ENCODE measurements at places on chromosomes 5 and 9. TPM values are rescaled to one million over a fixed set of nuclear protein-coding genes. Genes with fewer than 3 reads are reported as not detected.

Gene CTXN3
- total RNA-seq: not detected

Gene ANKRD34B
- not detected for total RNA-seq

GRCh38 chr5:142664636-142665035, 21.3 kb downstream of the FGF1 start:
- no peak for DNase-seq

DNA sequence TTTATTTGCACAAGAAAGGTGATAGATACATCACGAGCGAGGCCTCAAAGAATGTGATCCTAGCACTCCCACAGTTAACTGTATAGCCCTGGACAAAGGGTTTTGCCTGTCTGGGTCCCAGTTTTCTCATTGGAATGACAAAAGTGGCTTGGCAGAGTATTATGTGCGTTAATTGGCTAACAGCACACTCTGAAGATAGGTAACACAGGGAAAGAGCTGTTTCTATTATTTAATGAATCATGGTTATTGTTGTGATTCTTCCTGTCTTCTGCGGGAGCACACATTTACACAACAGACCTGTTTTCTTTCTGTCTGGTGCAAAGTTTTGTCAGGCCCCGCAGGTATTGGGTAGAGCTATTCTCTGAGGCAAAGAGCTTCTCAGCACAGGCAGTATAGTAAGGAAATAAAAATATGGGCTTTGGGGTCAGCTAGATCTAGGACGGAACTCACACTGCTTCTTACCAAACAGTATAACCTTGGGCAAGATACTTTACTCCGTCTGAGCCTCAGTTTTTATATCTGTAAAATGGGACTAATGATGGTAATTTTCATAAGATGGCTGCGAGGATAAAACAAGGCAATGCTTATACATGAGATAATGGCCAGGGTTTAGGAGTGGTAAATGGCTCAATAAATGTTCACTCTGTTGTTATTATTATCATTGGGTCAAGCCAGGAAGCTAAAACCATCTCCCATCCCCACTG, 78.9 kb downstream of the PLAC8L1 start:
- no peak for DNase-seq

DNA sequence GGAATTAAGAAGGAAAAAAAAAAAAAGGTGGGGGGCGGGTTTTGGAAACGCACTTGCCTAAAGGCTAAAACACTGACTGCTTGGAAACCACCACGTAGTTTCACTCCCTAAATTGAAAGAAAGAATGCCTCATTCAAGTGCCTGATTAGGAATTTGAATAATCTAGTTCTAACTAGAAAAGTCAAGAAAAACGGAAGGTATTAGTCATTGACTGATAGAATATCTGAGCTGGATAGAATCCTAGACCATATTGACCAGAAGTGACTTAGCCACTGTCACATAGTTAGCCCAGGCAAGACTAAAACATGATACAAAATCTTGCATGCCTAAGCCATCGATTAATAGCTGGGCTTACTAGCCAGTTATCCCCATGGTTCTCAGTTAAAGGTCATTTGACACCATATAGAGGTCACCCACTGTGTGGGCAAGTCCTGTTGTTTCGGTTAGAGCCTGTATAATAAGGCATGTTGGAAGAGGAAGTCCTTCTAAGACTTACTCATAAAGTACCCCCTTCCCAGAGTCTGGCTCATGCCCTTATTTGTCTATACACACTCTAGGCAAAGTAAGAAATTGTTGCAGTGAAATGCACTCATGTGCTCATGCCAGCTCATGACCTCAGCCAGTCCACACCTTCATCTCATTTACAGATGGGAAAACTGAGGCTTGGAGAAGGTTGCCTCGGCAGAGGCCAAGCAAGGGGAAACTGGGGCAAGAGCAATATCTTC, 40.2 kb downstream of the SH3RF2 start:
- DNase-seq: peak; percentile 40

DNA sequence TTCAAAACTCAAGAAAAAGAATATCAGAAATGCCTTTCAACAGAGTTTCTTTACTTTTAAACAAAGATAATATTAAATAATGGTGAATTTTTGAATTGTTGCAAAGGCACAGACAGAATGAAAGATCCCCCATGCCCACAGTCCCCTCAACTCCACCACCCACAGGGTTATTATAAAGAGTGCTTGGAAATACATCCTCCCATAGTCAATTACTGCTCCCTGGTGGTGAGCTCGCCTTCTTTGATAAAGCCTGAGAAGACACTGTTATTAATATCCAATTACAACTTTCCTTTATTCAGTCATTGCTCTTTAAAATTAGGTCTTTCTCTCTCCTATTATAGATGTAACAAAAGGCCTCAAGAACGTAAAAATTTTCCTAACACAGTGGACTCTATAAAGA, 490.2 kb upstream of the RORB start:
- no peak for DNase-seq

Gene PDE8B
- total RNA-seq: under 0.01 TPM

DNA sequence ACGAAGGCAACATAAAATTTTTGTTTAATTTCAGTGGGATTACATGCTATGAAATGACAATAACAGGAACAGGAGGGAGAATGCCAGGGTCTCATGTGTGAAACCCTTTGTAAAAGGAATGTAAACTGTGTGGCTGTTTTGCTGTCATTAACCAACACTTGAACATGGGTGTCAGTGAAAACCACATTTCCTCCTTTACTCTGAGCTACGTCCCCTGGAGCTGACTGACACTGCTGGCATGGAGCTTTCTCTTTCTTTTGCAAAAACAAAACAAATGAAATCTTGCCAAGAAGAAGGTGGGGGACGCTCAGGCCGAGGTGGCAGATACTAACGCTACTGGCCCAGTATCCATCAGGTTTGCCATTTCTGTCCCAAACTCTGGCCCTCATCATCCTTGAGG, 121.4 kb downstream of the DMRT2 start:
- no peak for DNase-seq

DNA sequence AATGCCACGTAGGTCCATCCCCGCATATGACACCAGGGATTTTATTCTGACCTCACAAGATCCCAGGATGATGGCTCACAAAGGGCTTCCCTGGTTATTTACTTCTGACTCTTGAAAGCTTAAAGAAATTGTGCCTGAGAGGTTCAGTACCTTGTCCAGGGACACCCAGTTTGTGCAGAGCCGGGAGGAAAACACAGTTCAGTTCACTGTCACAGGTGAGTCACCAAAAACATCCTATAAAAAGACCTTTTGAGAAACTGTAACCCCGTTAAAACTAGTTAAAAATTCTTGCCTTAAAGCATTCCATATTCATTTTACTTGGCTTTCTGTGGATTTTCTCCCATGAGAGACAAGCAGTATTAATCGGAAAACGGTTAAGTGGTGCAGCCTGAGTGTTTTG, 56.6 kb downstream of the ZNF510 start:
- DNase-seq: no peak

GRCh38 chr9:137007108-137007815, 10.9 kb upstream of the CLIC3 start:
- peak; percentile 61 for DNase-seq

Gene IFNE
- total RNA-seq: 1.8 TPM

- DNase-seq: peak; percentile 77
These were observed 118.9 kb upstream of the ELL2 start for GRCh38 chr5:96080557-96080956.

Gene OR1J2
- total RNA-seq: not detected

DNA sequence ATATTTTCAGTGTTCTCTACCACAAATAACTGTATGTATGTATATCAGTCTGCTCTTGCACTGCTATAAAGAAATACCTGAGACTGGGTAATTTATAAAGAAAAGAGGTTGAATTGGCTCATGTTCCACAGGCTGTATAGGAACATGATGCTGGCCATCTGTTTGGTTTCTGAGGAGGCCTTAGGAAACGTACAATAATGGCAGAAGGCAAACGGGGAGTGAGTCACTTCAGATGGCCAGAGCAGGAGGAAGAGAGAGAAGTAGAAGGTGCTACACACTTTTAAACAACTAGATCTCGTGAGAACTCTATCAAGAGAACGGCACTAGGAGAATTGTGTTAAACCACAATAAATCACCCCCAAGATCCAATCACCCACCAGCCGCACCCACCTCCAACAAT, 121.7 kb downstream of the ADAMTS6 start:
- peak; percentile 34 for DNase-seq

GRCh38 chr5:34570721-34571676, 85.1 kb upstream of the RAI14 start:
- DNase-seq: peak; percentile 87

Gene CFAP77
- total RNA-seq: not detected

GRCh38 chr5:167684251-167684650, 607.2 kb upstream of the WWC1 start:
- DNase-seq: peak; percentile 15

Gene NDUFA8
- 45.2 TPM for total RNA-seq

- DNase-seq: no peak
These were observed 14.0 kb upstream of the PHYHD1 start for GRCh38 chr9:128906741-128907140.

DNA sequence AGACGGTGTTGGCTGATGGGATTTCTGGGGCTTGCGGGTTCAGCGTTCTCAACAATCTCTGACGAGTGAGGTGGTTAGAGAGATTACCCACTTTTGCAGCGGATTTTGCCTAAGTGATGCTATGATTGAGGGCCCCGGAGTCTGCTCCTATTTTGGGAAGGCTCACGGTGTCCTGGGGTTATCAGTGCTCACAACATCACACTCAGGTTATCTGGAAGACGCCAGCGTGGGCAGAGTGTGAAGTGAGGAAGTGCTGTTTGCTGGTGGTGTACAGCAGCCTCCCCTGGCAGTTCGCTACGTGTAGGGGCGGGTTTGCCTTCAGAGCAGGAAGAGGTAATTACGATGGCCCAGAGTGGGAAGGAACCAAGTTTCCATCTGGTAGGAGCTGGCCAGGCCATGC, 341.2 kb upstream of the IRX2 start:
- no peak for DNase-seq

DNA sequence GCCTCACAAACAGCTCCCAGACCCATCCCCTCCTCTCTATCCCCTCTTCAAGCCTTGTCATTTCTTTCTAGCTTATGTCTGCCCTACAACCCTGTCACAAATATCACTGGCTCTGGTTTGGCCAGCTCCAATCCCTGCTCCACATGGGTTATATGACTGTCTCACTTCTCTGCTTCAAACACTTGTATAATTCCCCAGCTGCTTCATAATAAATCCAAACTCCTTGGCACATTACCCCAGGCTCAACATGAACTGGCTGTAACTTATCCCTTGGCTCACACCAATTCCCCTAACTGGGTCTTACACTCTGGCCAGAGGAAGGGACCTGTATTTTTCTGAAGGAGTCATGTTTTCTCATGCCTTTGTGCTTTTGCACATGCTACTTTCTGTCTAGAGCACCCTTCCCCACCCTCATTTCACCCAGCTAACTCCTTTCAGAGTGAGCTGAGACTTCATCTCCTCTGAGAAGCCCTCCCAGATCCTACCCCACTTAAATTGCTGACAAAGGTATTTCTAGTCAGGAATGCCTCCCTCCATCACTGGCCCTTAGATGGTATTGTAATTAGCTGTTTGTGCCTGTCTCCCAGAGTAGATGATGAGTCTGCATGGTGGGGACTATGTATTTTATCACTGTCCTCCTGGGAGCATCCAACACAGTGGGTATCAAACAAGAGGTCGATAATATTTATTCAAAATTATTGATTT, 5.3 kb downstream of the PRXL2C start:
- DNase-seq: no peak

Gene HAVCR1
- not detected for total RNA-seq

Gene NPR2
- 5.2 TPM for total RNA-seq

DNA sequence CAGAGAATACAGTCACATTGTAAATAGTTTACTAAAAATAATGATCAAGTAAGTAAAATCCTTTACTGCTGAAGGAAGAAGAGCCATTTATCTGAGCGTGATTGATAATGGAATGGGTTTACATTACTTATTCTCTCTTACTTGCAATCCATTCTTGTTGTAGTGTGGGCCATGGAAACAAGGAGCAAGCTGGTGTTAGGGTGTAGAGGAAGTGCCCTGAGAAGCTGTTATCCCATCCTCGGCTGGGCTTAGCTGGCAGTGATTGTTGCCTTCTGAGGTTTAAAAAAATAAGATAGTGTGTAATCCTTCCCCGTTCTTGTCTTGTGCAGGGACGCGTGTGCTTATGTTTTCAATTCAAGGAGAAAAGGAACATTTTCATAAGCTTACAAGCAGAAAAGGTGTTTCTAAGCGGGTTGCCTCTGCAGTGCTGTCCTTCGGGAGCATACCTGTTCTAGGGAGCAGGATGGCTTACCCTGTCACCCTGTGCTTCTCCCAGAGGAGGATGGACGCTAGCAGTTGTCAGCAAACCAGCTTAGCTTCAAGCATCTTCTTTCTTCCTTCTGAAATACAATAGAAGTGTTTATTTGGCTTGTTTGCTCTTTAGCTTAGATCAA, 188.3 kb downstream of the ARHGEF28 start:
- DNase-seq: no peak

Gene CEL
- total RNA-seq: under 0.01 TPM

GRCh38 chr5:95919658-95920057, 42.0 kb downstream of the ELL2 start:
- no peak for DNase-seq

DNA sequence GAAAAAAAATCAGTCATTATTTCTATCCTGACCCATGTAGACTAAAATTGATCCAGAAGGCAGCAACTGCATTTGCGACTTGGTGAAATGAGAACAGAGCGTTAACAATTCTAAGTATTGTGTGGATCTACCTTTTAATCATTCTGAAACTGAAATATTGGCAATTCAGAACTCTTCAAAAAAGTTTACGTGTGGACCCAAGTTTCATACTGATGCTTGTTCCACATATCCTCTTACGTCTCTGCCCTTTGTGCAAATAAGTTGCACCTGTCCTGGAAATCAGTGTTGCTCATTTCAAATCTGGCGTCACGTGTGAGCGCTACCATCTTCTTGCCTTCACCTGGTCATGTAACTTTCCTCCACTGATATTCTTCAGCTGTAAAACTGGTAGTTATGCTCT, 74.7 kb downstream of the NTRK2 start:
- DNase-seq: no peak

GRCh38 chr5:83523929-83524328, 52.4 kb downstream of the VCAN start:
- no peak for DNase-seq

Gene ELAVL2
- 0.28 TPM for total RNA-seq
